ENCODE measurements at places on chromosomes 7 and 10. TPM values are rescaled to one million over a fixed set of nuclear protein-coding genes. Genes with fewer than 3 reads are reported as not detected.

Gene EBF3
- 0.12 TPM for total RNA-seq

Gene EXOC4
- 97.5 TPM for total RNA-seq

Gene BAG3
- total RNA-seq: 13.7 TPM

Gene PNLIPRP1
- not detected for total RNA-seq

Gene EPDR1
- 12.8 TPM for total RNA-seq

Gene HTR7
- 1.1 TPM for total RNA-seq

Gene PDLIM1
- 4.8 TPM for total RNA-seq

Gene UCN3
- total RNA-seq: not detected

Gene CALML3
- not detected for total RNA-seq

Gene CNPY4
- total RNA-seq: 36.7 TPM

Gene HNRNPH3
- 46.7 TPM for total RNA-seq

Gene GHRHR
- total RNA-seq: not detected

Gene CCDC6
- 37.1 TPM for total RNA-seq

Gene PRPS1L1
- not detected for total RNA-seq

Gene ATP6V0A4
- total RNA-seq: under 0.01 TPM

Gene RTKN2
- 6.3 TPM for total RNA-seq

Gene CC2D2B
- total RNA-seq: not detected

Gene ELMO1
- 0.50 TPM for total RNA-seq

Gene SLC26A4
- 0.44 TPM for total RNA-seq

Gene RNF32
- total RNA-seq: 1.2 TPM

Gene FXYD4
- not detected for total RNA-seq

Gene PON3
- total RNA-seq: 0.11 TPM

Gene KLF14
- under 0.01 TPM for total RNA-seq

Gene AKR1C8
- not detected for total RNA-seq
